NB4 (cell line): ENCODE measurements at places on chromosomes 12 and 14.

DNA sequence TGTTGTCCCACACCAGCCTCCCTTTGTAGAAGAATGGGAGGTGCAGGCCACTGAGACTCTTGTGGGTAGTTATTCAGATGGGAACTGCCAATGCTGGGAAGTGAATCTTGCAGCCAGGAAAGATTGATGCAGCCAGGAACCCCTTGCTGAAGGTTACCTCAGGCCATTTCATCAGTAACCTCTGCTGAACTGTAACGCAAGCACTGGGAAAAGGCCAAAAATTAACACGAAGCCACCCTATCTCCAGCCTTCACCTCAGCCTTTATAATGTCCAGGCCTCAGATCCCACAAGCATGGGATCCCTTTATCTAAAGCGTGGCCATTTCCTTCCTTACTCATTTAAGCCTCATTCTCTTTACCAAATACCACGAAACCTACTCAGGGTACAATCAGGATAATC lies 211.1 kb downstream of the SPTSSA start:
- DNase-seq, result no peak

DNA sequence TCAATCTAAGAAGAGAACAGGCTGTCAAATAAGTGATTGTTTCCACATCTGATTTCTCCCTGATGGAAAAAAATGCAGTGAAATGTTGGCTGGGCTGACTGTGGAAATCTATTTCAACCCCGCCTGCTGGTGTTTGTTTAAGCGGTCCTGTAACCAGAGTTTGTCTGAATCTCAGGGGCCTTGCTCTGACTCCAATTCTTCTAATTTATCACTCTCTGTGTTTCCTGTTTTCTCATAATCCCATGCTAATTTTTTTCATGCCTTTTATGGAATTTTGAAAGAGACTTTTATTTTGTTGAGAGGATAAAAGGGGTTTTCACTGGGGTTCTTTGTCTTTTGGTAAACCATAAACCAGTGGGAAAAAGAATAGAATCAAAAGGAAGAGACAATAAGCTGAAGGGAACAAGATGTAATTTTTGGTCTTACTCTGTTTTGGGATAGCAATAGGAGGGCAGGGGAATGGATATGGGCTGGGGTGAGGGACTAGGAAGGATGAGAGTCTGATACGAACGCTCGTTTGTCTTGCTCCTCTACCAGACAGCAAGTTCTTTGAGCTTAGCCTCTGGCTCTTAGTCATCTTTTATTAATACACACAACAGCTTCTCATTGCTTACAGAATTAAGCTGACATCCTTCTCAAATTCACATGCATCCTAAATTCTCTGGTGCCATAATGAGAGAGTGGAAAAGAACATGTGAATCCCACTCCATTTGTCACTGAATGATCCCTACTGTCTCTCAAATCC lies 8.0 kb upstream of the MGP start:
- no peak for DNase-seq

DNA sequence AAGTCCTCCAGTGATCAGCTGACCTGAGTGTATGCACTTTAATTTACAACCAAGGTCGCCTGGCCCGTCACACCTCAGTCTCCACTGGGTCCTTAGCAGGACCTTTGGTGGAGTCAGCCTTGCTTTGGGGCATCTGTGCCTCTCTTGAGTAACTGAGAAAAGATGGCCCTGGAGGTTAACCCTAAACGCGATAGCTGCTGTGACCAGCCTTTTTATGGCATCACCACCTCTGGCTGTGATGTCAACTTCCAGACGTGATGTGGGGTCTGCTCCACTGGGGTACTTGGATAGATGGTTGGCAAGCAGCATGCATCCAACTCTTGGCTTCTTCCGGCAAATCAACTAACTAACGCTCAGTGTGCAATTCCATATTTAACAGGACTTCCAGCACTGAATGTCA lies 122.8 kb upstream of the RTL1 start:
- no peak for DNase-seq

- DNase-seq, result no peak
Measured at GRCh38 chr12:92629349-92630065, 73.3 kb upstream of the PLEKHG7 start.

DNA sequence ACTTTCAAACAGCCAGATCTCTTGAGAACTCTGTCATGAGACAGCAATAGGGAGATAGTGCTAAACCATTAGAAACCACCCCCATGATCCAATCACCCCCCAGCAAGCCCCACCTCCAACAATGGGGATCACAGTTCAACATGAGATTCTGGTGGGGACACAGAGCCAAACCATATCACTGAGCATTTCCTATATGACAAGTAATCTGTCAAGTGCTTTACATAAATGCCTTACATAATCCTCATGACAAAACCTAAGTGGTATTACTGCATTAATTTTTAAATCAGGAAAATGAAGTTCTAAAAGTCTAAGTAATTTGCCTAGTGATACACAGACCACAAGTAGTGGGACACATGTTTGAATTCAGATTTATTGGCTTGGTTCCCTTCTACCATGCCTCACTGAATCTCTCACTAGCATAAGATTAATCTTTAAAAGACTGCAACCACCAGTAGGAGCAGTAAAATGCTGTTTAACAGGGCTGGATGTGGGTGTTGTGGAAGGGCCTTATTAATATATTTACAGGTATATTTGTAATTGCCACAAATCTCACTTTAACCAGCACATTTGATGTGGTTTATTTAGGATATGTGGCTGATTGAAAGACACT lies 323.1 kb upstream of the FBXO33 start:
- DNase-seq, result no peak

- DNase-seq, result no peak
Measured at GRCh38 chr12:113469224-113469948, 2.3 kb downstream of the LHX5 start.

DNA sequence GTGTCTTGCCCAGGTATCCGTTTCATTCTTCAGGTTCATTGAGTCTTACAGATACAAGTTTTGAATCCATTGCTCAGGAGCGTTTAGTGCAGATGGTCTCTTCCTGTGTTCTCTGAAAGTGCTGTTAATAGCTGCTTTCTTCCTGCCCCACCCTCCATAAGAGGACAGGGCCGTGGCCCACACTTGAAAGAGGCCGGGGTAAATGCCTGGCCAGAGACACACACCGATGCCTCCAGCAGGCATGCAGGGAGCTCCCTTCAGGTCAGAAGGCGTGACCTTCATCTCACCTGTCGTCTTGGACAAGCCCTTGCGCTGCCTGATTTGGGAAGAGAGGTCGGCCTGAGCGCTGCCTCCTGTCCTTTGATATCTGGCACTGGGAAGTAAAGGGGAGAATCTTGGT lies 11.6 kb downstream of the PRKAB1 start:
- DNase-seq, result no peak

GRCh38 chr14:61229981-61230380 lies 51.2 kb downstream of the TMEM30B start:
- no peak for DNase-seq
